ENCODE measurements at places on chromosomes 11 and 22.

DNA sequence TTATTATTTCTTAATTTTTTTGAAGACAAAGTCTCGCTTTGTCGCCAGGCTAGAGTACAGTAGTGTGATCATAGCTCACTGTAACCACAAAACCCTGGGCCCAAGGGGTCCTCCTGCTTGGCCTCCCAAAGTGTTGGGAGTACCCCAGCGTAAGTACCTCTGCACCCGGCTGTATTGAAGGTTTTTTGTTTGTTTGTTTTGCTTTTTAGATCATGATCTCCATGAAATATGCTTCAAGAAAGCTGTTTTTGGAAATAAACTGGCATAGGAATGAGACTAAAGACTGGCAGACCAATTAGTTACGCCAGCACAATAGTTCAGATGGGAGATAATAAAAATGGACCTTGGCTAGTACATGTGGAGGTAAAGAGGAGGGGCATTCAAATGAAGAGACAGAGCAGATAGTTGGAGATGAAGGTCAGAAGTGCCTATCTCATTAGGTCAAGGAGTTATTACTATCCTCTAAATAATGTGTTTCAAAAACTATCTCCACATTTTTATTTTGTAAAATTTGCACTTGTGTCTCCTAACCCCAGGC lies 4.1 kb upstream of the MRPL48 start:
- no peak for DNase-seq

GRCh38 chr22:30859714-30860095 lies 108.9 kb downstream of the MORC2 start:
- no peak for DNase-seq

GRCh38 chr11:92941676-92942571 lies 27.5 kb upstream of the MTNR1B start:
- DNase-seq, result peak; percentile 29

DNA sequence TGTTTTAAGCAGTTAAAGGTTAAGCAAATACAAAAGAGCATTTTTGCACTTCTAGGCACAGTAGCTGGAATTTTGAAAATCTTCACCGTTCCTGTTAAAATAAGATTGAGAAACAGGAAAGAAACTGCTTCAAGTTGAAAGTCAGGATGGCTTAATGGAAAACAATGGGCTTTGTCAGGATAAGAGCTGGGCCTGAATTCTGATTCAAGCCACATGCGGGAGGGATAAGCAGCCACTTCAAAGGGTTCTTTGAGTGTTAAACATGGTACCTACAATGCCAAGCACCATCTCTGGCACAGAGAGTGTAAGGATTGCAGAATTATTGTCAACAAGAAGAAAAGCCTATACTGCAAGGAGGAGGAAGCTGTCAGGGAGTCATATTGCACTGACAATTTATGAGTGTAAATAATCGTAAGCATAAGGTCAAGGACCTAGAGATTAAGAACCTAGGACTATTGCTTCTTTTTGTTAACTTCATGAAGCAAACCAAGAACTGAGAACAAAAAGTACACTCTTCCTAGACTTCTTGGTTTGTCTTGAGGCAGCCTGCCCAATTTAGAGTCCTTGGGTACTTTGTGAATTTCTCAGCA lies 32.5 kb downstream of the MPPED2 start:
- no peak for DNase-seq

GRCh38 chr22:19494676-19495173 lies 15.0 kb downstream of the CDC45 start:
- no peak for DNase-seq

DNA sequence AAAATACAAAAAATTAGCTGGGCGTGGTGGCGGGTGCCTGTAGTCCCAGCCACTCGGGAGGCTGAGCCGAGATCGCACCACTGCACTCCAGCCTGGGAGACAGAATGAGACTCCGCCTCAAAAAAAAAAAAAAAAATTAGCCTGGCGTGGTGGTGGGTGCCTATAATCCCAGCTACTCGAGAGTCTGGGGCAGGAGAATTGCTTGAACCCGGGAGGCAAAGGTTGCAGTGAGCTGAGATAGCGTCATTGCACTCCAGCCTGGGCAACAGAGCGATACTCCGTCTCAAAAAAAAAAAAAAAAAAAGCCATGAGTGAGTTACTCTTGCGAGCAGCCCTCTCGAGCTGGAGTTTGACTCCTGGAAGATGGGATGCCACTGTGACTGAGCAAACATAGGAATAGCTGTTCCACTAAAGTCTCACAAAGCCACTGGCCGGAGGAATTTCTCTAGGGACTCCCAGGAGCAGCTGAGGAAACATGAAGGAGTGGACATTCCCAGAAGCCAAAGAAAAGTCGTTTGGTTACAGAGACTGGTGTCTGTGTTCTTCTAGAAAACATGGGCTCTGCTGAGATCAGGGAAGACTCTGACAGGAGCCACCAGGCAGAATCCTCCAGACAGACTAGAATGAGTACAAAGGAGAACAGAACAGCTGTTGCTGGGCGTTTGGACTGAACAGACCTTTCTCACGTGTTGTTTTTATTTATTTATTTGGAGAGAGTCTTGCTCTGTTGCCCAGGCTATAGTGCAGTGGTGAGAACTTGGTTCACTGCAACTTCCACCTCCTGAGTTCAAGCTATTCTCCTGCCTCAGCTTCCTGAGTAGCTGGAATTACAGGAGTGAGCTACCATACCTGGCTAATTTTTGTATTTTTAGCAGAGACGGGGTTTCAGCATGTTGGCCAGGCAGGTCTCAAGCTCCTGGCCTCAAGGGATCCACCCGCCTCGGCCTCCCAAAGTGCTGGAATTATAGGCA lies 32.4 kb upstream of the MYH9 start:
- DNase-seq, result no peak

- no peak for DNase-seq
These were observed 280.7 kb downstream of the TTC28 start for GRCh38 chr22:28398981-28399380.
